Stimulated activated naive CD8-positive, alpha-beta T cell treated with anti-CD3 and anti-CD28 coated beads, Interleukin-15, Interleukin-2, amounts not matched to agents 100 U/mL and 50 U/mL, for 24 hours (primary cell): ENCODE measurements at places on chromosomes 7 and 10.
A peak's percentile ranks its signal among the peaks of the same experiment; 100 is the strongest.

GRCh38 chr10:126223512-126224067 lies 164.7 kb downstream of the ADAM12 start:
- no peak for DNase-seq

DNA sequence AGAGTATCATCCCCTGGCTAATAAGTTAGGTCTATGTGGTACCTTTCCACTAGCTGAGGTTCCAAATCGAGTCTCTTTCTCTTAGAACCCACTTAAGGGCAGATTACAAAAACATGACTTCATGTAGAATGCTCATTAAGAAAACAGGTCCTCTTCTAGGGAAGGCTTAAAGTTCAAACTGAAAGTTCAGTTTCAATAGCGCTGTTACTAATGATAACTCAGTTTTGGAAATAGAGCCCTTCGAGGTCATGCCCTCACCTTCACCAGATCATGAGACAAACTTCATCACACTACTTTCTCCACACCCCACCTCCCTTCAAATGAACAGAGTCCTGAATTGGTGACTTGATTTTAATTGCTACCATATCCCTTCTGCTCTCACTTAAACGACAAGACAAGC lies 26.2 kb downstream of the HGF start:
- no peak for DNase-seq

- DNase-seq, result no peak
Observed at GRCh38 chr7:20730611-20731010, 56.1 kb downstream of the SP8 start.

- DNase-seq, result no peak
Observed at GRCh38 chr7:148735967-148736366, 37.3 kb downstream of the CUL1 start.

DNA sequence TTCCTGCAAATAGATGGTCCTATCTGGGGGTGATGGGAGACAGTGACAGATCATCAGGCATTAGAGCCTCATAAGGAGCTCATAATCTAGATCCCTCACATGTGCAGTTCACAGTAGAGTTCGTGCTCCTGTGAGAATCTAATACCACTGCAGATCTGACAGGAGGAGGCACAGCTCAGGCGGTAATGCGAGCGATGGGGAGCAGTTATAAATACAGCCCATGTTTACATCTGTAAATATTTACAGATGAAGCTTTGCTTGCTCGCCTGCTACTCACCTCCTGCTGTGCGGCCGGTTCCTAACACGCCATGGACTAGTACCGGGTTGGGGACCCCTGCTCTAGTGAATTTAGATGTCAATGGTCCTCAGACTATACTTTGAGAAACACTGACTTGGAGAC lies 17.0 kb upstream of the CDCA7L start:
- DNase-seq, result no peak

- no peak for DNase-seq
Observed at GRCh38 chr10:43817368-43817767, 168.7 kb upstream of the ZNF32 start.

DNA sequence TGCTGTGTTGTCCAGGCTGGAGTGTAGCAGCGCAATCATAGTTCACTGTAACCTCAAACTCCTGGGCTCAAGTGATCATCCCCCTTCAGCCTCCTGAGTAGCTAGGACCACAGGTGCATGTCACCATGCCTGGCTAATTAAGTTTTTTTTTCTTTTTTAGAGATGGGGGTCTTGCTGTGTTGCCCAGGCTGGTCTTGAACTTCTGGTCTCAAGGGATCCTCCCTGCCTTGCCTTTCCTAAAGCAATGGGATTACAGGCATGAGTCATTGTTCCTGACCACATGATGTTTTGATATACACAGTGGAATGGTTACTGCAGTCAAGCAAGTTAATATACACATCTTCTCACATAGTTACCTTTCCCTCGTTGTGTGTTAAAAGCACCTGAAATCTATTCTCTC lies 140.3 kb downstream of the GPR85 start:
- DNase-seq, result no peak

- DNase-seq, result no peak
Observed at GRCh38 chr7:158782761-158783401, 46.4 kb downstream of the ESYT2 start.

DNA sequence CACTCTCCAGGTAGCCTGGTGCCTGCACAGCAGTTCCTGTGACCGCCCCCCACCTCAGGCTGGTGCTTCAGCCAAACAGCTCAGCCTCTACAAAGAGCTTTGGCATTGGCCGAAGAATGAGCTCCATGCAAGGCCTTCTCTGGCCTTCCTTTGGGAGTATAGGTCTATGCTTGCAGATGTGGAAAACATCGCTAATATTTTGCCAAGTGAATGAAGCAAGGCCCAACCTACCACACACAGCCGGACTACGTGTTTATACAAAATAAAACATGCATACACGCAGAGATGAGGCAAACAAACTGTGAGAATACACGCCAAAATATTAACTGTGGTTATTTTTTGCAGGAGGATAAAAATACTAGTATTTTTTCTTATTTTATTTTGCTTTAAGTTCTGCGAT lies 416.2 kb upstream of the C7orf33 start:
- DNase-seq, result no peak

DNA sequence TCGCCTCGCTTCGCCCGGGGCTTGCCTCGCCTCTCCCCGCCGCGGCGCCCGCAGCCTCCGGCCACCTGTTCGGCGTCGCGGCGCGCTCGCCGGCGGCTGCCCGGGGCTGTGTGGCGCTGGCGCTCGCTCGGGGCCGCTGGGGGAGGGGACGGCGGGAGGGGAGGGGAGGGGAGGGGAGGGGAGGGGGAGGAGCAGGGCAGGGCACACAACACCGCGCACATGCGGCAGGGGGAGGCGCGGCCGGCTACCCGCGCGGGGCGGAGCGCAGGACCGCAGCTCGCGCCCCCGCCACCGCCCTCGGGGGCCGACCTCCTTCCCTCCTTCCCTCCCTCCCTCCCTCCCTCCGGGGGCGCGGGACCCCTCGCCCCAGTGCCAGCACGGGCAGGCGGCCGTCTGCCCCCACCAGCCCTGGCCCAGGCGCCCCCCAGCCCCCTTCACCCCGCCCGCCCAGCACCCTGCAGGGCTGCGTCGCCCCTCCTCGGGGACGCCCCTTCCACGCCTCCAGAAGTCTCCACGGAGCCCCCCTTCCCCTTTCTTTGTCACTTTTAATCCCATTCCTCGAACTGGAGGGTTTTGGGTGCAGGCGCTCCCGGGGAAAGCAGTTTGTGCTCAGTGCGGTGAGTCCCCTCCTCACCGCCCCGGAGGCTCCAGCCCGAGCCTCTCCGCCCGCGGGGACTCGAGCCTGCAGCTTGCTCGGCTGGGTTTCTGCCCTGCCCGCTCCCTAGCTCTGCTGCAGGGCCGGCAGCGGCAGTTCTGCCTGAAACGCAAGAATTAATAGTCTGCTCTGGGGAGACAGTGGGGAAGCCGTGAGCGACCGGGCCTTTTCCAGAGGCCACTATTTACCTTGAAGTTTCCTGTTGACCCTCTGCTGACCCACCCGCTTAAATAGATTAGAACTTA lies at the start of gene PARD3:
PARD3 (minus strand) TSS at position 112 of the 900 bp plus-strand sequence. CDS start 301 bp downstream, outside the sequence.
- DNase-seq, result peak; percentile 41

GRCh38 chr7:123939784-123940183 lies 14.7 kb downstream of the SPAM1 start:
- no peak for DNase-seq

- DNase-seq, result no peak
Observed at GRCh38 chr7:94115316-94115715, 111.2 kb upstream of the BET1 start.

- no peak for DNase-seq
Observed at GRCh38 chr10:97547271-97547600, 25.3 kb upstream of the ANKRD2 start.

GRCh38 chr10:114539623-114540022 lies 118.5 kb downstream of the ABLIM1 start:
- DNase-seq, result no peak
